ENCODE measurements at places on chromosomes 1 and 21.
A peak's percentile ranks its signal among the peaks of the same experiment; 100 is the strongest.

DNA sequence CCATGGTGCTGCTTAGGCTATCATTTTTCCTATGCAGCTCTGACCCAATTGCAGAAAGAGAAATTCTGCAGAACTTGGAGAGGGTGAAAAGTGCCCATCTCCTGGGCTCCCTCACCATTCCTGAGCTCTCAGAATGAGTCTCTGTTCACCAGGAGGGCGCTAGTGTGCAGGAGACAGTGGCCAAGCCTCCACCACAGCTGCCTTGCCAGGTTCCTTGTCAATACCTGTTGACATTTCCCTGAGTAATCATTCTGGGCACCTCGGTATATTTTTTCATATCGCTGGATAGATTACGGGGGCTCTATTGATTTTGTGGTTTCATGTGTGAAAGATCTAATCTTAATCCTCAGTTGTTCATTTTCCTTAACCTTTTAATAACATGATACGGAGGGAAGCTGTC is 13.0 kb upstream of the C8B start:
- DNase-seq, result no peak

DNA sequence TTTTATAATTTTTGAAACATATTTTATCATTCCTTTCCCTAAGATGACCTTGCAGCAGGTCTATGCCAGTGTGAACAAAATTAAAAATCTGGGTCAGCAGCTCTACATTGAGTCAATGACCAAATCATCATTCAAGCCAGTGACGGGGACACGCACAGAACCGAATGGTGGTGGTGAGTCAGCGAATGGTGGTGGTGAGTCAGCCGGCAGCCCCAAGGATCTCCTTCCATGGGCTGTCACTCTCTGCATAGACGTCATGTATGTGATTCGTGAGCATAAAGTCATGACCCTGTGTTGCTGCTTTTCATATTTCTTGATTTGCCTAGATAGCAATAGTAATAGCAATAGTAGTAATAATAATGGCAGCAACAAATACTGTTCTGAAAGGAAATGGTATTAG is 26.3 kb downstream of the PER3 start:
- DNase-seq, result peak; percentile 85

DNA sequence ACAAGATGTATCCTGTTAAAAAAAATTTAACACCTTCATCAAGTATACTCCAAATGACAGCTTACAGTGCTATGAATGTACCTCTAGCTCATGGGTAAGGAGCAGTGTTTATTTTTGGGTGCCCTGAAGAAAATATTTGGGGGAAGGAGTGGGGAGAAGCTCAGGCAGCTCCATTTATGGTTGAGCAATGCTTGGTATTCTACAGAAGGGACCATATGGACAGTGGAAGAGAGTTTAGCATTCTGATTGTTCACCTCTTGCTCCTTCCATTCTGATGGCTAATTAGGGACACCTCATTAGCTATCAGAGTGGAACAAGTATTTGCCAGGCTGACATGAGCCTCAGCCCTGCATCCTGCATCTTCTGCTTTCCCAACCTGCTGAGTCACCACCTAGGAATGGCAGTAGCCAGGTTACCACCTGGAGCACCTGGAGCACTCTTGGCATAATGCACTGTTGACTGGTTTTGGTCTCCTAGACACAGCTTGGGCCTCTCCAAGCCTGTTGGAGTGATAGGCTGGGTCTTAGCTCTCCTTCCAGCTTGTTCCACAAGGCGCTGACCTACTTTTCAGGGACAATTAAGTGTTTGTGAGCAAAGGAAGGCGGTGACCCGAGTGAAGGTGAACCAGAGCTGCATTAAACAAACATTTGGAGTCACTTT is 62.0 kb upstream of the MACF1 start:
- no peak for DNase-seq

GRCh38 chr21:33212159-33212851 is 17.4 kb upstream of the IFNAR2 start:
- DNase-seq, result peak; percentile 59

GRCh38 chr1:37498872-37499617 is 15.5 kb downstream of the MEAF6 start:
- DNase-seq, result peak; percentile 27

DNA sequence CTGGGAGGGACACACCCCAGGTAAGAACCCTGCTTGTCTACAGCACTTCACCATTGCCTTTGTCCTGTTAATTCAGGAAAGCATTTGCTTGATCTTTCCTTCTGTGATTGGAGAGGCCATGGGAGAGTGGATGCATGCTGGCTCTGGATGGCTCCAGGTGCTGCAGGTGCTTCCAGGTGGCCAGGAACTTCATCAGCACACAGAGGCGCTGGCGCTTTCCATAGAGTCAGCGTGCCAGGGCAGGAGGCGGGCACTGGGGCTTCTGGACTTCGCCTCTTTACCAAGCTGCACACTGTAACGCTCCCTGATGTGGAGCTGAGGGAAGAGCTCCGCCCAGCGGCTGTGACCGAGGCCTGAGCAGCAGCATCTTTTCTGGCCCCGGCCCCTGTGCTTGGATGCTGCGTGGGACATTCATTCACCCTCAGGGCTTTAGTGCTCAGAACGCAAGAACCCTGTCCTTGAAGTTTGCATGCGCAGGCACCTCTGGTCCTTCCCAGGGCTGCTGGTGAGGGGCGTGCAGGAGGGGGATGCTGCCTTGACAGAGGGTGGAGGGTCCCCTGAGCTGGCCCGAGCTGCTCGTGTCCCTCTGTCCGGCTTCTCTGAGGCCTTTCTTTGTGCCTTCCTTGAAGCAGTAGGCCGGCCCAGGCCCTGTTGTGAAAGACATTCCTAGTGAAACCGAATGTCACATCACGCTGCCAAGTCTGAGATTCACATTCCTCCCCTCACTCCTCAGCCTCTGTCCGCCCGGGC is 1.6 kb upstream of the MX2 start:
- peak; percentile 35 for DNase-seq

DNA sequence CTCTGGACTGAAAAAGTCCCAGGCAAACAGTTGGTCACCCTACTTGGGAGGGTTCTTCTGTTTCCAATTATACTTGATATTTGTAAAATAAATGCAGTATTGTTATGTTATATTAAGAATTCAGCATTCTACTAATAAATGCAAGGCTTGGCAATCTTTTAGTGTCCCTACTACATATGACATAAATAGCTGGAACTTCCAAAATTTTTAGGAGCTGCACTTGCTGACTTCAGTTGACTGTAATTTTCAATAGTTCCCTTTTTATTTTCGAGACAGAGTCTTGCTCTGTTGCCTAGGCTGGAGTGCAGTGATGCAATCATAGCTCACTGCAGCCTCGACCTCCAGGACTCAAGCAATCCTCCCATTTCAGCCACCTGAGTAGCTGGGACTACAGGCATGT is 20.0 kb downstream of the FOXD3 start:
- no peak for DNase-seq

- no peak for DNase-seq
These were observed 84.6 kb downstream of the NEGR1 start for GRCh38 chr1:72197786-72198185.

GRCh38 chr1:219339466-219339865 is 165.8 kb downstream of the LYPLAL1 start:
- peak; percentile 44 for DNase-seq

GRCh38 chr1:154751690-154752089 is 118.4 kb downstream of the KCNN3 start:
- no peak for DNase-seq

GRCh38 chr1:30879126-30879786 is 29.3 kb downstream of the SDC3 start:
- no peak for DNase-seq

DNA sequence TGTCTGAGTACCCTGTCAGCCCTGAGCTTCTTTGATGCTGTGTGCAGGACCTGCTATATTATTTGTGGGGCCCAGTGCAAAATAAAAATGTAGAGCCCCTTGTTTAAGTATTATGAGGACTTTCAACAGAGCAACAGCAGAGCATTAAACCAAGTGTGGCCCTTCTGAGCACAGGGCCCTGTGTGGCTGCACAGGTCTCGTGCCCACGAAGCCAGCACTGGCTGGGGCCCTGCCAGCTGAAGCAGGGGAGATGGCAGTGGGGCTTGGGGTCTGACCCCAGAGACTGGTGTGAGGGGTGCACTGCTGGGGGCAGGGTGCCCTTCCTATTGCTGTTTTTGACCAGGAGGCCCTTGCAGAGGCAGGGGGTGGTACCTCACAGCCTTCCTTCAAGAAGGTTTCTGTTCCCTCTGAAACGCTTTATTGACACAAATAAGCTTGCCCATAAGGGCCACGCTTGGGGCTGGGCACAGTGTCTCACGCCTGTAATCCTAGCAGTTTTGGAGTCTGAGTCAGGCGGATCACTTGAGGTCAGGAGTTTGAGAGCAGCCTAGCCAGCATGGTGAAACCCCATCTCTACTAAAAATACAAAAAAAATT is 2.2 kb upstream of the SEMA4A start:
- DNase-seq, result peak; percentile 50

DNA sequence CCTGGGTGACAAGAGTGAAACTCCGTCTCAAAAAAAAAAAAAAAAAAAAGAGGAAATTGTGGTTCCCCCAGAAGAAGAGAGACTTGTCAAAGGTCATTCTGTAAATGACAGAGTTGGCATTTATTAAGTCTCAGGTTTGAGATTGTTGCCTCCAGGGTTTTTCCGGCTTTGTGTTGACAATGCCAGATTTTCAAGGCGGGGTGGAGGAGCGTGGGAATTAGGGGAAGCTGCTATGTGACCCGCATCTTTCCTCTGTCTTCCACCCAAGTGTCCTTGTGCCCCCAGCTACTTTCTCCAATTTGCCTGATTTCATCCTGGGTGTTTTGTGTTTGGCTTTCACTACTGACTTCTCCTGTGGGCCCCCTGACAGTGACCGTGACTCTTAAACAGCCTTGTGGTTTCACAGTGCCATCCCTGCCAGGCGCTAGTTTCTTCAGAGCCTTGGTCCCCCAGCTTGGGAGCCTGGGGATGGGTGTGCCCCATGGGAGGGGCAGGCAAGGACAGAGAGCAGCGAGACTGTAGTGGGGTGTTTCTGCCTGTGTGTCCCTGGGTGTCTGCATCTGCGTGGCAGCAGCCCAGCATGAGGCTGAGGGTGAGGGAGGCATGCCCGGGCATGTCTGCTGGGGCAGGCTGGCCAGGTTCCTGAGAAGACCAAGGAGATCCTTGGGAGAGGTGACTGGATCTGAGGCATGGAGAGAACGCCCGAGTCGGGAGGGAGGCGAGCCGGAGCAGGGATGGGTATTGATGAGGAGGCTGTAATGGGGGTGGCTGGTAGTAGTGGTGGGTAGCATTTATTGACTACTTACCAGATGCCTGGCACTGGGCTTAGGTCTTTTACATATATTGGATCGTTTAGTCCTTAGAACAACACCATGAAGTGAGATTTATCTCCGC is 46.3 kb downstream of the IER5 start:
- DNase-seq, result peak; percentile 62

DNA sequence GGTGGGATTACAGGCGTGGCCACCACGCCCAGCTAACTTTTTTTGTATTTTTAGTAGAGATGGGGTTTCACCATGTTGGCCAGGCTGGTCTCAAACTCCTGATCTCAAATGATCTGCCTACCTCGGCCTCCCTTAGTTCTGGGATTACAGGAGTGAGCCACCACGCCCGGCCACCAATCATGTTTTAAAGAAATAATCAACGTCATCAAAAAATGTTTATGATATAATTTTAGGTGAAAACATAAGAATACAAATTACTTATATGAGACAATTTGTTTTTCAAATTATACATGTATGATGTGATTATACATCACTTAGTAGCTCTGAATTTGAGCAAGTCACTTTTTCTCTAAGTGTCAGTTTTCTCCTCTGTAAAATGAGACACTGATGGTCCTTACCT is 31.6 kb upstream of the SSBP3 start:
- DNase-seq, result no peak

Measured in fibroblast of skin of right quadriceps (primary cell).